ENCODE measurements at places on chromosomes 6 and 20.

- DNase-seq, result no peak
These were observed 17.2 kb upstream of the FNDC1 start for GRCh38 chr6:159152041-159152440.

GRCh38 chr6:94735270-94735669, 842.1 kb upstream of the MANEA start:
- DNase-seq, result no peak

DNA sequence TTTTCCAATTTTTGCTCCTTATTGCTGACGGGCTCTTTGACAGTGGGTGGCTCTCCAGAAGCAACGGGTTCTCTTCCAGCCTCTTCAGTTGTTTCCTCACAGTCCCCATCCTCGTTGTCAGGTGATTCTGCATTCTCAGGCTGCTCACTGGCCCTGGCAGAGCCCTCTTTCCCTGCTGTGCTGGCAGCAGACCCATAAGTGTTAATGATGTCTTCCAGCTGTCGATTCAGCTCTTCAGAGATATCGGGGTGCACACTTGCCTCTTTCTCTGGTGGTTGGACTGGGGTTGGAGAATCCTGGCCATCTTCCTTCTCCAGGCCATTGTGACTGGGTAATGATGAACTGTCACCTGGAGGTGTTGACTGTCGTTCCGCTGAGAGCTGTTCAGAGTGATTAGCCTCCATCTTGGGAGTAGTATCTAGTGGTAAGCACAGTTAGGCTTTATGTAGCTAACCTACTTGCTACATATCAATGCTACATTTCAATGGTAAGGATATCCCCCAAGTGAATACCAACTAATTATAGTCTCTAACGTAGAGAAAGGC, 3.2 kb downstream of the TXLNB start:
- no peak for DNase-seq

- no peak for DNase-seq
These were observed 122.9 kb downstream of the PDE7B start for GRCh38 chr6:135974426-135974825.

- DNase-seq, result no peak
These were observed 55.4 kb downstream of the MRPL14 start for GRCh38 chr6:44071670-44072451.

GRCh38 chr20:57660922-57661745, 40.9 kb upstream of the ZBP1 start:
- DNase-seq, result no peak

DNA sequence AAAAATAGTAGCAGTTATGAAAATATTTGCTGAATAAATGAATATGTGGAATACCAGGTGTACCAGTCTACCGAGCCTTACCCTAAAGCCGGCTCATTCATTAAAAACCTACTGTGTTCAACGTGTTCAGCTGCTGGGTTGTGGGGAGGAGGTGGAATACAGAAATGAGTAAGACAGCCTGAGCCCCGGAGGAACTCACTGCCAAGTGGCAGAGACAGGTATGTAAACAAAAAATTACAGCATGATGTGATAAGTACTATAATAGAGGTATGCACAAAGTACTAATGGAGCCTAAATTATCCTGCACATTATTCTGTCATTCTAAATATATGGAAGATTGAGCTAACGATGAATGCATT, 6.8 kb upstream of the ADTRP start:
- DNase-seq, result no peak

DNA sequence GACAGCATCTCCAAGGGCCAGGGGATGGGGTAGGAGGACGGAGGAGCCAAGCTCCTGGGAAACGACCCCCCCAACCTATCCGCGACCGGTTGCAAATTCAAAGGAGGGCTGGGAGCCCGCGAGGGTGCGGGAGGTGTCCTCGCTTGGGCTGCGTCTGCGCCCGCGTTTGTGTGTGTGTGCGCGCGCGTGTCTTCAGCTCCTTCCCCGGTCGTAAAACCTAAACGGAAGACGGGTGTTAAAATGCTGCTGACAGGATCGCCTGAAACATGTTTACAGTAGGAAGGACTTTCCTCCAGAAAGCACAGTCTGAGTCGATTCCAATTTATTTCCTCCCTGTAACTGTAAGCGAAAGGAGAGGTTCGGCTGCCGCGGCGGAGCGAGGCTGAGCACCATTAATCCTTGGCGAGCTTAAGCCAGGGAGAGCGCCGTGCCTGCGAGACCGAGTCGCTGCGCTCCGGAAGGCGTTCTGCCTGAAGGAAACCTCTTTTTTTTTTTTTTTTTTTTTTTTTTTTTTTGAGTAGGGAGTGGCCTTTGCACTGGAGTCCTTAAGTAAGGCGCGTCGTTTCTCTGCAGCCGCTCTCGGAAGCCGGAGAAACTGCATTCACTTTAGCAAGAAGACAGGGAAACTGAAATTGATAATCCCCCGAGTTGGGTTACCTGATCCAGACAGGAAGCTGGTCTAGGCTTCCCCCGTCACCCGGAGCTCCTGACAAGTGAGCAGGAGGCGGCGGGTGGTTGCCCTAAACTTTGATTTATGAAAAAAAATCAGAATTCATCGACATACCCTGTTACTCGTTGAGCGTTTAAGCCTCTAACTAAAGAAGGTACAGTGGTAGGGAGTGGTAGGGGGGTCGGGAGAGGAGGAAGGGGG, 4.8 kb upstream of the SOX4 start:
- DNase-seq, result peak; percentile 98

Measured in right kidney (tissue), 9 donors.